K562 (cell line): ENCODE measurements at places on chromosomes 4 and X. TPM values are rescaled to one million over a fixed set of nuclear protein-coding genes. Genes with fewer than 3 reads are reported as not detected.

- no peak for DNase-seq
These were observed 541.5 kb downstream of the PCDH7 start for GRCh38 chr4:31261632-31262031.

- no peak for DNase-seq
These were observed 190.6 kb downstream of the MID1IP1 start for GRCh38 chrX:38991656-38992440.

GRCh38 chr4:17232566-17233253 is 279.2 kb downstream of the QDPR start:
- DNase-seq, result no peak

Gene BTK
- total RNA-seq, result 46.8 and 59.3 TPM in 2 replicates

Gene PCDH18
- 0.09 and 0.11 TPM in 2 replicates for total RNA-seq

Gene SOD3
- total RNA-seq, result 0.31 and 0.36 TPM in 2 replicates
